H54 (cell line): ENCODE measurements at places on chromosomes 7 and 10.

- DNase-seq = no peak
These were observed 477.5 kb downstream of the PTPRN2 start for GRCh38 chr7:158110034-158110590.

- no peak for DNase-seq
These were observed 503.2 kb downstream of the NRG3 start for GRCh38 chr10:82378146-82378545.

GRCh38 chr10:59557052-59557451, 152.6 kb downstream of the SLC16A9 start:
- no peak for DNase-seq

DNA sequence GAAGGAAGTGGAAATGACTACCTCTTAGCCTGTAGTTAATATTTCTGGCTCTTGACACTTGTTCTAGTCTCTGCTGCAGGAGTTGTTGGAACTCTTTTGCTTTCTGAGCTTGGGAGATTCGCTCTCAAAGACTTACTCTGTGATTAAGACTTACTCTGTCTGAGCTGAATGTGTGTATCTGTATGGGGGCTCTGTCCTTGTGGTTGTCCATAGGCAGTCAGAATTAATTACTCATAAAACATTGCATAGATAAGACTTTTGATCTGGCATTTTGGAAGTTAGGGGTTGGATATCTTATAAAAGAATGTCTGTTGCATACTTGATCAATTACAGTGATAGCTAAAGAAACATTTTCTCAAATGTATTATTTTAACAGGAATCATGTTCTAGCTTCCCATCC, 199.2 kb upstream of the KIAA1217 start:
- DNase-seq = no peak
